ENCODE measurements at places on chromosomes 12 and 14.

- no peak for DNase-seq
Observed at GRCh38 chr12:22729957-22730443, 105.0 kb downstream of the ETNK1 start.

DNA sequence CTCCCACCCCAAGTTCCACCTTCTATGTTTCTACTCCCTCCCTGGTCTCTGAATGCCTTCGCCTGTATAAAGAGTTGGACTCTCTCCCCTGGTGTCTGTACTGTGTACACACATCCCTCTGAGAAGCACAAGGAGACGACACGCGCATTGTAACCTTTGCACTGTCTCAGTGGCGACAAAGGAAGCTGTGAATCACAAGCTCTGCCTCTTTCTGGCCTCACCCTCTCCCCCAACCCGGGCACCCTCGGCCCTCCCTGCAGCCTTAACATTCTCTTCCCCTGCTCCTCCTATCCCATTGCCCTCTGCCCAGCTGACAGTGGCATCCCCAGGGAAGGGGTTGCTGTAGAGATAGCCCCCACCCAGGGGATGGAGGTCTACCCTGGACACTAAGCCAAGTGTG is 2.5 kb upstream of the SMARCD1 start:
- DNase-seq = no peak

DNA sequence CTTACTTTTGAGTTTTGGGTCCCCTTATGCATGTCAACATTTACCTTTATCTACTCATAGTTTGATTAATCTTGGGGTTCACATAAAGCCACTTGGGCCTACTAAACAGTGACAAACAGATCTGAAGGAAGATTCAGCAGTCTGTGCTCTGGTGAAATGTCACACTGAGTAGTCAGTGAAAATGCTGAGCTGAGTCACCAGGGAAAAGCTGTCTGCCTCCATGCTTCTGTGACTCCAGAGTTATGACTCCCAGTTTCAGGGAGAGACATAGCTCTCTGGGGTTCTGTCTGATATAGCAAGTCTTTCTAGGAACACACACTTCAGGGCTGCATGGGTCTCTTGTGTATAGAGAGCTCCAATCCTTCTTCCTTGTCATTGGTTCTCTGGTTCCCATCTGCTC is 406.3 kb upstream of the FAR2 start:
- DNase-seq = no peak

GRCh38 chr12:97960741-97961608 is 498.4 kb downstream of the RMST start:
- peak; percentile 2 for DNase-seq

DNA sequence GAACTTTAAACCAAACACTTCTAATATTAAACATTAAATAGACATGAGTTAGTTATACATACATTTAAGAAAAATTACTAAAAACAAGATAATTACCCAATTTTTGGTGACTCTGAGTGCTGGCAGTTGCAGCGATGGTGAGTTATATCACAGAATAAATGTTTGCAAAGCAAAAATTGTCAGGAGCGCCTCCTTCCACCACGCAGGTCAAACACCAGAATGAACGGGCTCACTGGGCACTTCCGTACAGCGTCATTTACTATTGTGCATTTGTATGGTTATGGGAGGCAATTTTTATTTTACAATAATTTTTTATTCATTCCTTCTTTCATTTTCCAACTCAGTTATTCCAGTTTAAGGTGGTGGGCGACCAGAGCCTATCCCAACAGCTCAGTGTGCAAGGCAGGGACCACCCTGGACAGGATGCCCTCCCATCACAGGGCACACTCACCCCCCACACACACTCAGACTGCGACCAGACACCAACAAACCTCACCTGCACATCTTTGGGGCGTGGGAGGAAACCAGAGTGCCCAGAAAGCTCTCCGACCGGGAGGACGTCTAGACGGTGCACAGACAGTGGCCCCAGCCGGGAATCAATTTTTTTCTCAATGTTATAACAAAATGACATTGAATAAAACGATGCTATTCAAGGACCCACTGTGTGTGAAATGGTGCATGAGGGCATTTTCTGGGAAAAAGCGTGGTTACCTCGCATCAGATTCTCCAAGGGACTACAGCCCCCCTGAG is 67.2 kb downstream of the TESC start:
- DNase-seq = no peak
